ENCODE measurements at places on chromosomes 3 and 15. TPM values are rescaled to one million over a fixed set of nuclear protein-coding genes. Genes with fewer than 3 reads are reported as not detected.

The STRIT1 gene
- total RNA-seq, result not detected

The RNF13 gene
- total RNA-seq, result 33.9 TPM

The C3orf20 gene
- total RNA-seq, result 0.22 TPM

The TUSC2 gene
- 23.6 TPM for total RNA-seq

DNA sequence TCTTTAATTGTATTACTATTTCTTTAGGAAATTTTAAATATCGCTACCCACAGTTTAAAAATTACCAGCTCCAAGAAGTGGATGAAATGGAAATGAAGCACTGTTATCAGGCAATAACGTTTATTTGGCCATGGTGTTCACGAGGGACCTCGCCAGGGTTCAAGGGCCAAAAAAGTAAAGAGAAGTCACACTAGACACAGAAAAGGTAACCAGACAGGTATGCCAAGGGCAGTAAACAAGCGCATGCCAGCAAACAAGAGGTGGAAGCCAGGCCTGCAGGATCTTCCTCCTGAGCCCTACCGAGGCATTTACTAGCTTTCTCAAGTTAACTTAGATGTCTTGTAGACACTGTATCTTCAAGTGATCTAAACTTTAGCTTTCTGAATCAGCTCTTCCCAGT lies 113.5 kb downstream of the PLD1 start:
- DNase-seq, result no peak

- DNase-seq, result no peak
Measured at GRCh38 chr3:53880396-53881345, 1.3 kb downstream of the ACTR8 start.

GRCh38 chr15:91118817-91119590 lies 18.9 kb downstream of the SV2B start:
- DNase-seq, result no peak

DNA sequence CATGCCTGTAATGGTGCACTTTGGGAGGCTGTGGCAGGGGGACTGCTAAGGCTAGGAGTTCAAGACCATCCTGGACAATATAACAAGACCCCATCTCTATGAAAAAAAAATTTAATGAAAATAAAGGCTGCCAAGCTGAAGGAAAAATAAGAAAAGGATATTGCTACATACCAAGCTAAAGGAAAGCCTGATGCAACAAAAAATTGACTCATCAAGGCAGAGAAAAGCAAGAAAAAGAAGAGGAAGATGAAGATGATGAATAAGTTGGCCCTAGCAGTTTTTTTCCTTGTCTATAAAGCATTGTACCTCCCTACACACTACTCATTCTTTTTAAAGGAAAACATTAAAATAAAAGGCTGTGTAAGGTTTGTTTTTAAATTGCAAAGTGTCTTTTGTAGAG lies 441.9 kb upstream of the MDFIC2 start:
- no peak for DNase-seq

DNA sequence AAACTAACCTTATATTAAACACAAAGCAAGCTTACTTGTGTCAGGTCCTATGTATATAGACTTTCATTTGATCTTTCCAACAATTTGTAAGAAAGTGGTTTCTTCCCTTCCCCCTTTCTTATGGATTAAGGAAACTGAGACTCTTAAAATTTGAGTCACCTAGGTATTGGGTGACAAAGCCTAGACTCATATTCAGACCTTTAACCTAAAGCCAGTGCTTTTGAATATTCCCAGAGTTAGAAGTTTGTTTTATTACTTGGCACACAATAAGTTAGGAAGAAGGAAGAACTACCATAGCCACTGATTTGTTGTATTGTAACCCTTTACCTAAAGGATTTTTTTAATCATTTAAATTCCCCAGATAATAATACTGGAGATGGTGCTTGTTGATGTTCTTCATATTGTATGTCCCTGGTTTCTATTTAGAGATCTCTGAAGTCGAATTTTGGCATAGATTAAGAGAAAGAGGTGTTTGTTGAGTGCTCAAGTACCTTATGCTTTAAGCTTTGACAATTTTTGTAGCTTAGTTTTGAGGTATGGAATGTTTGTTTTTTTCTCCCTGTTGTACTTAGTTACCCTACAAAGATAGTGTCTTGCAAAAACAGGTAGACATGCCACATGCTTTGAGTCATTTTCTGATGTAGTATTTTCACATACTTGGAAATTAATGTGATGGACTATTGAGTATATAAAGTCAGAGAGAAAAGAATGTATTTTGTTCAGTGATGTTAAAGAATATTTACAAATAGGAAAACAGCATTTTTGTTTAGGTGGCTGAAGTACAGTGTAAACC lies 11.2 kb downstream of the TSC22D2 start:
- no peak for DNase-seq

DNA sequence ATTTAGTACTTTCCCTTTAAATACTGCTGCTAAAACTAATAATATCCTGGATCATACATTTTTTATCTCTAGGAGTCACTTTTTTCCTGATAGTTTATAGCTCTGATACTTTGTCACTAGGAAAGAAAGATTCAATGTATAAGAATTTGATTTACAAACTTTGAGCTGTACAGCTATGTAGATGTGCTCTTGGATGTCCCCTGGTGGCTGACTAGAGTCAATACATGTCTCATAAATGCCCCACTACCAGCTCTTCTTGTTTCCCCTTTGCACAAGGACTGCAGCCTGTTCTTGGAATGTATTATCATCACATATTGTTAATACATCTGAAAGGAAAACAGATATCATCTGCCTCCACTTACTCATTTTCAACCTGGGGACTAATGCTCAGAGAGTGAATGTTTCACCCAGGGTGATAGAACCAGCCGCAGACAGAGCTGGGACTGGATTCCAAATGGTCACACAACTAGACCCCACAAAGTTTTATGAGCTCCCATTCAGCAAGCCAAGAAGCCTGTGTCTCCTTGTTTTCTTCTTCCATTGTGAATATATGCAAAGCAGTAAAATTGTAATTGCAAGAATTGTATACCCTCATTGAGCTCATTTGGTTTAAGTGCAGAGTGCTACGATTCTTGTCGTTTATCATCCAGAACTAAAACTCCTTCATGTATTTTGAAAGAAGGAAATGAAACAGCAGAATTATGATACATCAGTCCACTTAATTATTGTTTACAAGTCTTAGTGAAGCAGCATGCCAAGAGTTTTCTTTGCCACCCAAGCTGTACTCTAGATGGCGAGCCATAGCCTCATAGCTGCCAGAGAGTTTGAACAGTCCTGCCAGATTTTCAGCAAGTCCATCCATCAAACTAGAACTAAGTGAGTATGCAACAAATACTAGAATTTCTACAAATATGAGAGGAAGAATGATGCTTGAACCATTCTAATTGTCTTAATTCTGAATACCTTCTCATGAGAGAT lies 261.6 kb upstream of the LMCD1 start:
- DNase-seq, result peak; percentile 21

- DNase-seq, result no peak
Measured at GRCh38 chr3:174767853-174768382, 91.2 kb upstream of the NAALADL2 start.

DNA sequence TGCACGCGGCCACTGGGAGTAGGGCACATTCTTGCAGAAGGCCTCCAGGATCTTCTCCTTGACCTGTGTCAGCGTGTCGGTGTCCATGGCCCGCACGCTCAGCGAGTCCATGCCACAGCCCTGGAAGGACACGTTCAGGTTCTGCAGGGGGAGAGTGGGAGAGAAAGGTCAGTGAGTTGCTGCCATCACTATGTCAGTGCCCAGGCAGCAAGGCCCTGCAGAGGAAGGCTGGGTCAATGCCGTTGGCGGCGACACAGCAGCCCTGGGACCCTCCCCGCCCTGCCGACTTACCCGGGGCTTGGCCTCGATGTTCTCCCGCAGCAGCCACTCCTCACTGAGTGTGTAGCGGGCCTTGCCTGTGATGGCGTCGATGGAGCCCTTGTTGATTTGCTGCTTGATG lies 19.8 kb downstream of the H1-8 start:
- no peak for DNase-seq

GRCh38 chr15:39921274-39921638 lies 1.2 kb upstream of the GPR176 start:
- no peak for DNase-seq

DNA sequence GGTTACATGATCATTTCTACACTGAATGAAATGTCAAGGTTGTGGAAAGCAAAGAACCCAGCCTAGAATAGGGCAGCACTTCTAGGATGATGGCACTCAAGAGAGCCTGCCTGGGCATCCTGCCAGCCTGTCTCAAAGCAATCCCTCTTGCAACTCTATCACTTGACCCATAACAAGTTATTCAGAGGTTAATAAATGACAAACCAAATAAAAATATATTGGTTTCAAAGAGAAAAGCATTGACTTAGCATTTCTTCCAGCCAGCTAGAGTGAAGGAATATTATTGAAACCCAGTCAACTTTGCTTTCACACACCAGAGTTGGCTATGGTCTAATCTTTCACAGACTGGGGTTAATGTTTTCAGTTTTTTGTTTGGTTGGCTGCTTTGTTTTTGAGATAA lies 214.6 kb upstream of the UBE2E2 start:
- no peak for DNase-seq

DNA sequence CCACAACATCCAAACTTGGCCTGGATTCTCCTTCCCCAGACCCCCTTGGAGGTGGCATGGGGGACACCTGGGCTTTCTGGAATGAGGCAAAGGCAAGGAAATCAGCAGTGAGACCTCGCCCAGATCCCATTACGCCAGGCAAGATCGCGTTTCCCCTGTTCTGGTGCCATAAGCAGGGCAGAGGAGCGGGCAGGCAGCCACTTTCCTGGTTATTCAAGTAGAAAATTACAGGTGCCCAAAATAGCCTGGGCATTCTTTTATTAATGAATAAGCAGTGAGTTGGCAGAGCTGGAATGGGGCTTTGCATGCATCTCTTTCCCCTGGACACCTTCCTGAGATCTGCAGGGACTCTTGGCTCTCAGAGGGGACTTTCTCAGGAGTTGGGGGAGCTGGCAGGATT lies 31.5 kb upstream of the FAM107A start:
- DNase-seq, result no peak

DNA sequence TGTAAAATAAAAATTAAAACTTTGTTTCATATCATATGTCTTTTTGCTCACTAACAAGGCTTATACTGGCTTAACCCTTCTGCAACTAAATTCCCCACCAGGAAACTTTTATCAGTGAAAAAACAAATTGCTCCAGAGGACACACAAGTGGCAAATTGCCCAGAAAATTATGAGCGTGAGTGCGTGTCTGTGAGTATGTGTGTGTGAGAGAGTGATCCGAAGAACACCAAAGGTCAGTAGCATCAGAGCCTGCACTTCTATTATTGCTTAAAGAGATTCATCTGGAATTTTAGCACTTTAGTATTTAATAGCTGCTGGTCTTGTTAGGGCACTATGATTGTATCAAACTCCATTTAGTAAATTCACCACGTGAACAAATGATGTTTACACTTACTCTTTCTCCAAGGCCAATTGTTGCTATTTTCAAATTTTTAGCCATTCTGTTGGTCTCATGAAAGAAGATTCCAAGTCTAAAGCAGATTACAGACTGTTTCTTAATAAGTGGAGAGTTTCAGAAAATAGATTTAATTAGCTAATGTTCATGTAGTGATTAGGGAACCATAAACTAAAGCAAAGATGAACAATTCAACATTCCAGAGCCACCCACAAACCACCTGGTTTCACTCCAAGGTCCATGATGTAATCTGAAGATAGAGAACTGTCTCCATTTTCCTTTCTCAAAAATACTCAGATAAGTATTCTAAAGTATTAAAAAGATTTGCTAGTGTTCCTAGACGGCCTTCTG lies 91.1 kb upstream of the IL12A start:
- DNase-seq, result no peak

Data from CD8-positive, alpha-beta T cell (primary cell).